BE2C (cell line): ENCODE measurements at places on chromosomes 2 and 18.

DNA sequence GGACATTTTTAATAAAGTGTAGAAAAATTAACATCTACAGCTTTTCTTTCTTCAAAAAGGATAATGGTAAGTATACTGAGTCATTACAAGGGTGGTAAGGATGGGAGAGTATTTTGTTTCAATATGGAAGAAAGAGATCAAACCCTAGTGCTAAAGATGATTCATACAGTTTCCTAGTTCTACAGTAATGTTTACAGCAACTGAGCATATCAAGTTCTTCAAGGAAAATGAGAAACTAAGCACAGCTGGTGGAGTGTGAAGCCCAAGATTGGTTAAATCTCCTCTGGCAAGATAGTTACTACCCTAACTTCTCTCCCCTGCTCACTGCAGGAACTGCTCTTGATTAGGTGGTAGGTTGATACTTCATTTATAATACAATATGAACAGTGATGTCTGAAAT is 467.5 kb downstream of the XIRP2 start:
- DNase-seq = no peak

GRCh38 chr2:226981791-226982326 is 146.0 kb downstream of the RHBDD1 start:
- DNase-seq = no peak

- DNase-seq = peak; percentile 4
Observed at GRCh38 chr2:241863536-241863954, 4.9 kb upstream of the PDCD1 start.

DNA sequence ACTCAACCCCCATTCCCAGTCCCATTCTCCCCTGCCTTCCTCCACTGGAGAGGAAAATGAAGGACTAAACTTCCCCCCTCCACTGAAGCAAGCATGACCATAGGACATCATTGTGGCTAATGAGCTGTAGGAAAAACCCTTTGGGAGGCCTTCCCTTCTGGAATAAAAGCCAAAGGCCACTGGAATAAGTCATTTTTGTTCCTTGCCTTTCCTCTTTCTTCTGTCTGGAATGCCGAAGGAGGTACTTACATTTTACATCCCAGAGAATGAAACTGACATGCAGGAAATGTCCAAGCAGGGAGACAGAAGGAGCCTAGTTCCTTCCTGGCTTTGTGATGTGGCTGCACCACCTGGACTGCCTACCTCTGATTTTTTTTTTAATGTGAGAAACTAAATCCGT is 9.1 kb upstream of the PTPRM start:
- no peak for DNase-seq

- no peak for DNase-seq
Observed at GRCh38 chr18:56197241-56197859, 441.0 kb downstream of the TXNL1 start.

DNA sequence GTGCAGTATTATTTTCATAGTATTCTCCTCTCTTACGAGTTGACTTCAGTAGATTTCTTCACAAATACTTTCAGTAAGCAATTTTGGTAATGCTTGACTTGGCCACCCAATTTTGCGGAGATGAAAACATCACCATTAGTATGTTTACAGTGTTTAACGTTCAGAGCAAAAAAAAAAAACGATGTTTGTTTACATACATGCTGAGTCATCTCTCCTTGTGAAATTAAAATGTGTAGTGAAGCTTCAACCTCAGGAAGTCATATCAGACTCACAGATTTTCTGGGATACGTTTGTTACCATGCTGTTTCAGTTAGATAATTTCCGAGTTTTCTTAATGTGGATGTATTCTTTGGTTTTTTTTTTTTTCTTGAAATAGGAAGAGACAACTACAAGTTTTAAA is 100.1 kb downstream of the CTNNA2 start:
- no peak for DNase-seq

DNA sequence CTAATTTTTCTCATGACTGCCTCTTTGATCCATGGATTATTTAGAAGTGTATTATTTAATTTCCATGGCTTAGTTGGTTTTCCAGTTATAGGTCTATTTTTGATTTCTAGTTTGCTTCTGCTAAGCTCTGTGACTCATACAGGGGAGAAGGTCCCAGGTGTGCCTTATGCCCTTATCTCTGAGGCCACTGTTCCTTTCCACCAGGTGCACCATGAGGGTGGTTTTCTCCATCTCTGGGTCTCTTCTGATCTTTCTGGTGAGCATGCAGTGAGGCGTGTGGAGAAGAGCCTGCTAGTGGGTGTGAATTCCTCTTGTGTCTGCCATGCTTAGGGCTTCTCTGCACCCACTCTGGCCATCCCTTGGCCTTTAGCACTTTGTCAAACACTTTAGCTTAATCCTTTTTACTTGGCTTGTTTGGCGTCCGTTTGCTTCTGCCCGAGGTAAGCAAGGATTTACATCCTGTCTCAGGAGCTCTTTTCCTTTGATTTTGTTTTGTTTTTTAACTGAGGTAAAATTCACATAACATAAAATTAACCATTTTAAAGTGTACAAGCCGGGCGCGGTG is 129.8 kb upstream of the ARL4C start:
- DNase-seq = no peak

DNA sequence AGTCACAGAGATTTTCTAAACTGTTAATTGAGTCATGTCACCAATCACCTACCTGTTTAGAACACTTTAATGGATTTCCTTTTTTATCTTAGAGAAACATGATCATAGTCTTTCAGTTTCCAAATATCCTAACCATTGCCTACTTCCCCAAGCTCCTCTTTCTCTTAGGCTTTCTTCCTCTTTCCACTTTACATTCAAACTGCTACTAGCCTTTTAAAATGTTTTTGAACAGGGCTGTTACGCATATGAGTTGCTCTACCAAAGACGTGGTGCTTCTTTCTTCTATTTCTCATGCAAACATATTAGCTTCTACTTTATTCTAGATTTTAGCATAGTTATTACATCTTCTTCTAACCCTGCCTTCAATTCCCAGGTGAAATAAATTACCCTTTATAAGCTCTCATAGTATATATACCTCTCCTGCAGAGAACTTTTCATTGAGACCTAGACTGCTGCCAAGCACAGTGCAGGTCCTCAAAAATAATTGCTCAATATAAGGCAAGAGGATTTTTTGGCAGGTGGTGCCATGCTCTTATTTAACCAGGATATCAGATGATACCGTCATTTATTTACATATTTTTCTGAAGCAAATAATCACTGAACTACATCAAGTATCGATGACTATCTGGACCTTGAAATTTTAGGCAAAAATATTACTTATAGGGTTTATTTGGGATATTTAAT is 937.1 kb downstream of the TSN start:
- no peak for DNase-seq

- no peak for DNase-seq
Observed at GRCh38 chr2:135745545-135745944, 3.9 kb downstream of the UBXN4 start.

DNA sequence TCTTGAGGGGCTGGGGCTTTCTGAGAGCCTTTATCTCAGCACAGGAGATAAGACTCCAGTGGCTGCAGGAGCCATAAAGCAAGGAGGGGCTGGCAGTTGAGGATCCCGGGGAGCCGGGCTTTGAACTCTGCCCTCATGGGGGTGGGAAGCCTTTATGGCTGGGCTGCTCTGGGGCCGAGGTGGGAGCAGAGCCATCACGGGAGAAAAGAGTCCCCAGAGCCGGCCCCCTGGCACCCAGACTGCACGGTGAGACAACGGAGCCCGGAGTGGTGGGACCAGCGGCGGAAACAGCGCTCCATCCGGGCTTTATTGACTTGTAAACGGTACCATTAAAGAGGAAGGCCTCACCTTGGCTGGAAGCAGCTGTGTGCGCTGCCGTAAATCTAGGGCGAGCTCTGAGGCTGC is 162.6 kb downstream of the MYCN start:
- no peak for DNase-seq

GRCh38 chr2:24538720-24539119 is 47.7 kb downstream of the NCOA1 start:
- no peak for DNase-seq

DNA sequence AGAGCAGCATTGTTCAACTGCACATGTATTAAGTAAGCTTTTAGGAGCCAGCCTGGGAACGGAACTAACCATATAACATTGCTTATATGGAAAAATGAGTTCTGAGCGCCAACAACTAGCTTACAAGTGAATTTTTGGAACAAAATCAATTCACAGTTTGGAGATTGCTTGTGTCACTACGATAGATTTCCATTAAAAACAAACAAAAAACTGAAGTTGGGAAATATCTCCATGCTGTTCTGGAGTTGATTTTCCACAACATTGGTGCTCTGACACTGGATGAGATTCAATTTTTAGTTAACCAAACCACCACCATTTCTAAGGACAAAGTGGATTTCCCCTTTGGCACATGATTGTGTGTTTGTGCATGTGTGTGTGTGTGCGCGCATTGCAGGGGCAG is 56.9 kb upstream of the ZNF397 start:
- no peak for DNase-seq

- peak; percentile 21 for DNase-seq
Observed at GRCh38 chr18:13612196-13612997, 114.0 kb downstream of the FAM210A start.

- no peak for DNase-seq
Observed at GRCh38 chr2:111670776-111671175, 213.2 kb downstream of the ANAPC1 start.

DNA sequence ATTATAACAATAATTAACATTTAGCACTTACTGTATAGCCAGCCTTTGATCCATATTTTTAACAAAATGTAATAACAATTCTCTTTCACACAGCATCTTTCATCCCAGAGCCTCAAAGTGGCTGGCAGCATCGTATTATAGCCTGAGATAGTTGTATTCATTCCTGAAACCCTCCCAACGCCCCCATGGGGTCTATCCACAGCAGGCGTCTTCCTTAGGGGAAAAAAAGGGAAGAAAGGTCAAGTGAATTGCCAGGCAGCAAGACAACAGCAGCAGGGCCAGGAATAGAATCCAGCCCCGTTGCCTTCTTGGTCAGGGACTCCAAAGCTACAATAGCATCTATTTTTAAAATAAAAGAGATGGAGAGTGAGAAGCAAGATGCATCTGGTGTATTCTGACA is 424.4 kb upstream of the ID2 start:
- no peak for DNase-seq

DNA sequence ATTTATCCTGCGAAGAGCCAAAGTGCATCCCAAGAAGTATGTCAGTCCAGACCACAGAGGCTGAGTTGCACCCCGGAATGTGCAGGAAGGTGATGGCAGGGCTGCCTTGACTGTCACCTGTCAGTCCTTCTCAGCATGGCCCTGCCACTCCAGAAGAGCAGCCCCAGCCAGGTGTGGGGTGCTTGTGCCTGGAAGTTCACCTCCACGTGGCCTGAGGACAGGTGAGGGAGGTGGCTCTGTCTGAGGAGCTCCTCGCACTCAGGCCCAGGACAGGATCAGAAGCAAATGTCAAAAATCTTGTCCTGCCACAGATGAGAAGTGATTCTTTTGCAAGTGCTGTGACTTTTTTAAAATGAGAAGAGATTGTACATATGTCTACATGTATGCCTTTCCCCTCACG is 31.4 kb upstream of the B3GNT7 start:
- DNase-seq = no peak

GRCh38 chr18:25345081-25345866 is 6.7 kb downstream of the ZNF521 start:
- DNase-seq = no peak

DNA sequence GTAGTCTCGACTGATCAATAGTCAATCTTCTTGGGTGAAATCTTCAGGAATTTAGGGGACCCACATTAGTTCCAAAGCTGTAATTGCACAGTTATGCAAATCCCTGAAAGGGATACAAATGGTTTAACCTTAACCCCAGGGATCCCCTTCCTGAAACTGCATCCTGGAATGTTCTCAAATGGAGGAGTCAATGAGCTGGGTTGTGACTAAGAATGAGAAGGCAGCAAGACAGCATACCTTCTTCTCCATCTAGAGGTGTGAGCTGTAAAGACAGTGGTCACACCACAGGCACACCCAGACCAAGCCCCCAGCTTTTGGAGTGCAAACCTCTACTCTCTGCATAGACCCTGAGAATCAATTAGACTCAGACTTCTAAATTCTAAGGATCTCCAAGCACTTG is 164.7 kb upstream of the MEIS1 start:
- no peak for DNase-seq

- DNase-seq = no peak
Observed at GRCh38 chr2:85183076-85183475, 49.9 kb downstream of the TCF7L1 start.

DNA sequence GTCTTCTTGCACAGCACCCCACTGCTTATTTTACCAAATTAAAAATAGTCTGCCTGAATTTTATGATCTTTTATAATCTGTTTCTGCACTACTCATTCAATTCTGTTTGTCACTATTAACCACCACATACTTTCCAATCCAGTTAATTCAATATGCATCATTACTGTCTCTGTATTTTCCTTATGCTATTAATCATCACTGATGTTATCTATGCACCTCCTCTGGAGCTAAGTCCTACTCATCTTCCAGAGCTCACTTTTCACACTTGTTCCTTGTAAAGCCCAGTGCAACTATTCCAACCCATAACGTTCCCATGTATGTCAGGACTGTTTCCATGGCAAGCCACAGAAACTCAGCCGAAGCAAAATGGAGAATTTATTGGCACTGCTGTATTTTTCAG is 713.6 kb downstream of the PLCL1 start:
- no peak for DNase-seq

DNA sequence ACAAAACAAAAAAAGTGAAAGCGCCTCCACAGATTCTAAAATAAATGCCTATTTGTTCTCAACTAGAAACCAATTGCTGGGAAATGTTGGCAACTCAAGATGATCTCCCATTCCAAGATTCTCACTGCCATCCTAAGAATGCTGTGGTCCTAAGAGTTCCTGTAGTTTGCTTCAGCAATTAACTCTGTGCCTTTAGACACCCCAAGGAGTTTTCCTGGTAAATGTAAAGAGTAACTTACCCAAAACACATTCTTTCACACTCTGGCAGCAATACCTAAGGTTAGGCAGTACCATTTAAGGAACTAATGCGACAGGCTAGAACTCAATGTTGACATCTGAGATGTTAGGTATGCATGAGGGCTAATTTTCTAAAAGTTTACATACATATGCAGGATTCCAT is 58.8 kb upstream of the TANK start:
- DNase-seq = no peak

GRCh38 chr2:18777250-18777812 is 188.0 kb upstream of the NT5C1B start:
- no peak for DNase-seq

DNA sequence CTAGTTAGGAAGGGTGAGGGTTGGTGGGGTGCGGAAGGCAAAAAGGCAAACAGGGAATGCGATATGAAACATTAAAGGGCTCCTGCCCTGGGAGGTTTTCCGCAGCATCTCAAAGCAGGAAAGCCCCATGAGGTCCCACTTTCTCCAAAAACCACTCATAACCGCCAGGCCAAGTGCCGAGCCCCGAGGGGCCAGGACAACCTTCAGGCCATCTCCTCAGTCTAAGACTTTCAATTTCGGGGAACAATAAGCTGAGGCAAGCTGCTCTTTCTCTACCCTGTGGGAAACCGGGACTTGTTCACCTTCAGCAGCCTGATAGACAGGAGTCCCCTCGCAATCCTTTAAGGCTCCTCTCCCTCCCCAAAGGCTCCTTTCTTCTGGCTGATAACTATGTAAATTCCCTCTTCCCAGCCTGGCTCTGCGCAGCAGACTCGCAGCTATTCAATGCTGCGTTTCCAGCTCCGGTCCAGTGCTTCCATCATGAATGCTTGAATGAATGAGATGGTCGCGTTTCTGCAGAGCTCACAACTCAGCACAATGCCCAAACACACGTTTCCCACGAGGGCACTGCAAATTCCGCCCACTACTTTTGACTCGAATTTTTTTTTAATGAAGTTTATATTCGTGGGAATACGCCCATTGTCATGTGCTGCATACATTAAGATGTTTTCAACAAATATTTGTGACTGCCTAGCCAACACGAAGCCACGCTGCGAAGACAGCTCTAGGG is 1.4 kb downstream of the LAMA1 start:
- no peak for DNase-seq

- no peak for DNase-seq
Observed at GRCh38 chr2:217837530-217837929, 165.3 kb downstream of the TNS1 start.
